Foreskin melanocyte (primary cell): ENCODE measurements at places on chromosomes 13 and 19.

- no peak for DNase-seq
Measured at GRCh38 chr19:46745521-46746280, at the start of gene FKRP. Gene FKRP (plus strand): TSS chr19:46746057. CDS start chr19:46755451, 9,394 bp downstream.

GRCh38 chr19:29503785-29504184 lies 22.0 kb upstream of the VSTM2B start:
- no peak for DNase-seq

DNA sequence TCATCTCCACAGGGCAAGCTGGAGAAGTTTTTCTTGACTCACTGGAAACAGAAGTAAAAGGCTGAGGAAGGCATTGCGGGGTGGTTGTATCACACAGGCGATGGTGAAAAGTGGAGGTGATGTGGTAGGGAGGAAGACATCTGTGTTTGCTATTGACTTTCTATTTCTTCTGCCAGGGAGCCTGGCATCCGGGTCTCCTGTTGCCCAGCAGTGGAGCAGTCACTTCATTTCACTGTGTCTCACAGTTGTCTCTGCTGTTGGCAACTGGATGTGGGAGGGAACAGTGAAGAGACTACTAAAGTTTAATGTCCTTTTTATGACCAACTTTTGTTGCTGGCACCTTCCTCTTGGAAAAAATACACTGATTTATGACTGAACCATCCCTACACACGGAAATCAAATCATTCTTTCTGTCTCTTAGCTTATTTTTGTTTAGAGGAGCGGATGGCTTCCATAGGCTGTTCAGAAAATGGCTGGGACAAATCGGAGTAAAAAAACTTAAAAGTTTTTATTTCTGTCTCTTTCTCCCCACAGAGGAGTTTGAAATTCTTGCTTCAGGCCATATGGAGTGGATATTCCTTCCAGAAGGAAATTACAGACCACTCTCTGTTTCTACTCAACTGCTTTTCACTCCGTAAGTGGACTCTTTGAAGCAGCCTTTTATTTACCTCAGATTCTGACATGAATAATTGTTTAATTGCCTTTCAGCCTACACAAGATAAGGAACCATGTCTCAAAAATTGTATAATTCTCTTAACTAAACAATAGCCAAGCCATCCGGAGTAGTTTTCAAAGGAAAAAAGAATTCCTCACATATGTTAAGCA lies 23.8 kb upstream of the MEDAG start:
- no peak for DNase-seq

DNA sequence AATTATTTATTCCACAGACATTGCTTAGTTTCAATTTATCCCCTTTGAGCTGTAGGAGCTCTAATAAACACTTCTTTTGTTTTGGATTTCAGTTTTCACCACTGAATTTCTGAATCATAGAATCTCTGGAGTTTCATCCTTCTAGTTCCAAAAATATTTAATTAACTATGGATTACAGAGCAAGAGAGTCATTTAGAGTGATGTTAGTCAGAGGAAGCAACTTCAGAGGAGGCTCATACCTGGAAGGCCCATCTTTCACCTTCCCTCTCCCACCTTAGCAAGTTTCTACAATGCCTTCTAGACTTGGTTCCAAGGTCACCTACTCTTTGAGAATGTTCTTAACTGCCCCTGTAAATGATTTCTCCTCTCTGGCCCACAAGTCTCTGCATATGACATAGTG lies 353.2 kb downstream of the SPRY2 start:
- DNase-seq, result peak; percentile 66

- no peak for DNase-seq
Measured at GRCh38 chr13:112014857-112015256, 52.1 kb upstream of the SOX1 start.

GRCh38 chr19:16442386-16443276 lies 29.1 kb downstream of the EPS15L1 start:
- DNase-seq, result no peak

GRCh38 chr13:96994017-96994857 lies at the start of gene OXGR1:
Gene OXGR1 (minus strand): TSS chr13:96994476. CDS start chr13:96987759, 6,717 bp downstream.
- no peak for DNase-seq

DNA sequence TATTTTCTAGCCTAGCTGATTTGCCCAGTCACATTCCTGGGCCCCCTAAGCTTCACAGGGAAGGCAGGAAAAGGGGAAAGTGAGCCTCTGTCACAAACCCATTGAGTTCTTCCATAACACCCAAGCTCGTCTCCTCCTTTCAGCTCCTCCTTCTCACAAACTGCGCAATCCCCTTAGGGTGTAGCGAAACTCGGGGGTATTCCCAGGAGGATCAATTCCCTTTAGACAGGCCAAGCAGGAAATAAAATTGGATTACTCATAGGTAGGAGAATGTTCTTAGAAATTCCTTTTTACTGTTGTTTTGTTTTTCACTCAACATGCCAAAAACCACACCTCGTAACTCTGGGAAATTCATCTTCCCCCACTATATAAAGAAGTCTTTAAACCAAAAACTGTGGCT lies 139.3 kb downstream of the IRS2 start:
- DNase-seq, result no peak

DNA sequence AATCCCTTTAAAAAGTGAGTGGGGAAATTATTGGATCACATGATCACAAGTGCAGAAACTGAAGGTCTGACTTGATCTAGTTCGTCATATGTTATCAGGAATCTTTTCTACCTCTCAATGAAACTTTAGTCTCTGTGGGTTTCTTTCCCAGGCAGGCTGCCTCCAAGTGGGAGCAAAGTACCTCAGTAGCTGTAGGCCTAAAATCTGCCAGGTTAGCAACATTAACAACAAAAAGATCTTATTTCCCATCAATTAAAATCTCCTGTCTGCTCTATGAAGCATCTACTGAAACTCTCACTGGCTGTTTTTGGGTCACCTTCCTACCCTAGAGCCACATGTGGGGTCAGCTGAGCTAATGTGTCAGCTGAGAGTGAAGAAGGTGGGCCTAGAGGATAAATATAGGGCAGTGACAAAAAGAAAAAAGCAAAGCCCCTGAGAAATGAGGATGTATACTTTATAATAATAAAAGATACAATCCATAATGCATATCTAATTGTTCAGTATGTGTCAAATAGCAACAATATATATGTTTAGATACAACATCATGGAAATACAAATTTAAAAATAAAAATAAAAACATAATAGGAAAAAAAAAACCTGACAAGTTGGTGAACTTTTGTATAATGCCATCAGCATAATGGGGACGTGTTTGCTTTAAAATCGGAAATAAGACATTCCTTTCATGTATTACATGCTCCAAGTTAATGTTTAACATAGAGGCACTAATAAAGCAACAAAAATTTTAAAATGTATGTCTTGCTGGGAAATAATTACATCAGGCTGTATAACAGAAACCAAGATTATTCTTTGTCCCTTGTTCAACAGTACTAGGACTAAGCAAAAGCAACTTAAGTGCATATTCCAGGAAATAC lies 141.1 kb downstream of the GPC5 start:
- DNase-seq, result no peak

- no peak for DNase-seq
Measured at GRCh38 chr13:99665711-99666110, 164.4 kb downstream of the TM9SF2 start.

DNA sequence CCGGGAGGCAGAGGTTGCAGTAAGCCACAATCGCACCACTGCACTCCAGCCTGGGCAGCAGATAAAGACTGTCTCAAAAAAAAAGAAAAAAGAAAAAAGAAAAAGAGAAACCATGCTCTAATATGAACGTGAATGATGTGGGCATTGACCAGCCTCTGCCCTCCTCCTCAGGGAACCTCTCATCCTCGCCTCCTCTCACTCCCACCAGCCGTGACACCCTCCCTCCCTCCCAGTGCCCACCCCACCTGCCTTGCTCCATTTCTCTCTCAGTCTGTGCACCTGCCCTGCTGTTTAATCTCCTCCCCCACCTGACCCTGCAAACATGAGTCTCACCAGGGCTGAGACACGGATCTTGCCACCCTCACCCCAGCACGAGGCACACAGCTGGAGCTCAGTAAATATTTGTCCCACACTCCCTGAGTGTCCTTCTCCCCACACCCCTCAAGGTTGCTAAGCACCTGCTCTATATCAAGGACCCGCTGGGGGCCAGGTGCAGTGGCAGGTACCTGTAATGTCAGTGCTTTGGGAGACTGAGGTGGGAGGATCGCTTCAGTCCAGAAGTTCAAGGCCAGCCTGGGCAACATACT lies 7.5 kb upstream of the BCAT2 start:
- DNase-seq, result no peak
